ENCODE measurements at places on chromosomes 5 and 9.

GRCh38 chr9:98726735-98727134 lies 18.0 kb upstream of the GABBR2 start:
- DNase-seq: no peak

DNA sequence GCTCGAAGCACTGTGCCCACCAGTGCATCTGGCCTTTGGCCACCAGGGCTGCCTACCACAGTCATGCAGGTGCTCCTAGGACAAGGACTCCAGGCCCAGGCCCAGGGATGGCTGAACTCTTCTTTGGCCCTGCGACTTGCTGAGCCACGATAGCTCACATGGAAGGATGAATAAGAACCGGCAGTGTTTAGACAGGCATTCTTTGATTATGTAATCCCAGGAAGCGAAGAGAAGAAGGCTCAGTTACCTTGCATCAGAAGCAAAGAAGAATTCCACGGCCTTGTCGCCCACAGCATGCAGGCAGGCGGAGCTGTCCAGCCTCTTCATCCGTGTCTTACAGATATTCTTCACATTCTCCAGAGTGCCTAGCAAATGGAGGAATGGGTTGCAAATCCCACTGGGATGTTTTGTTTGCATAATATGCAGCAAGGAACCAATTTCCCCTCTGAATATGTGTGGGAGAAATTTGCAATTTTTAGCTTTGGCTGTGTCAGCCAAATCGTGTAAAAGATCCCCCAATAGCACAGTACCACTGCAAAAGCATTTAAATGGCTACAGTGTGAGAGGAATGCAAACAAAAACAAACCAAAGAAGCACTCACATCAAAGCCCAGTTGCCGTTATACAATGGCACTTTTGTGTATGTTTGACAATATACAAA lies 29.1 kb downstream of the GFPT2 start:
- DNase-seq: no peak

- DNase-seq: peak; percentile 74
These were observed 79.6 kb downstream of the PHAX start for GRCh38 chr5:126680191-126680817.

GRCh38 chr5:180142021-180142765 lies 66.8 kb downstream of the RASGEF1C start:
- DNase-seq: no peak

DNA sequence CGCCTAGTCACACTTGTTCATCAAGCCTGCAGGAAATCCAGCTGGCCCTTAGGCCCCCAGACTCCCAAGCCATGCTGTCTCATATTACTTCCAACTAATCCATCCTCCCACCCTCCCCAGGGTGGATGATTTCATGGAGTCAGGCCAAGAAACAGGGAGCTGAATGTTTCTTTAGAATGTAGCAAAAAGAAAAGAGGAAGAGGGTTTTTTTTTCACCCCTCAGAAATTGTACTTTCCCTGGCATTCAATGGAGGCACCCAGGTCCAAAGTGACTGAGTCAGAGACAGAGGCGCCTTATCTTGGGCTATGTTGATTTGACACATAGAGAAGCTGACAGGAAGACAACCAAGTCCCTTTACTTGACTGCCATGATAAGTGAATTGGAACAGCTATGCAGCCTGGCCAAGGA lies 260.2 kb upstream of the NR4A3 start:
- no peak for DNase-seq

DNA sequence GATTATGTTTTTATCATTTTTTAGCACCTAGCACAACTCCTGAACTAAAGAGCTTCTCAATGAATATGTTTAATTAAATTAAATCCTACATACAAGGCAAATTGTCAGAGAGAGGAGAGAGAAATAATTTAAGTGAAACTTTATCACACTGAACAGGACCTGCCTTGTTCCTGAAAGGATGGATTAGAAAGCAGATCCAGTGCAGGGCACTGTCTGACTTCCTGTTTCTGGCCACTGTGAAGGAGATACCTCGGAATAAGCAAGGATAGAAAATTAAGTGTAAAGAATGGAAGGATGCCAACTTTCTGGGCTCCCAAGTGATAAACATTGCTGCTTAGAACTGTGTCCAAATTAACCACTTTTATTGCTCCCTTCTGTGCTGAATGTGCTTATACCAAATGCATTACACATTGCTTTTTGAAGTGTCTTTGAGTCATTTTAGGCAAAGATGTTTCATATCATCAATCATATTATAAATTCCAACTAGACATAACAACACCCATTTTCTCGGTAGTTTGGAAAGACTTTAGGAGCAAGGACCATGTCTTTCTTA lies 89.1 kb upstream of the SPDL1 start:
- DNase-seq: no peak

DNA sequence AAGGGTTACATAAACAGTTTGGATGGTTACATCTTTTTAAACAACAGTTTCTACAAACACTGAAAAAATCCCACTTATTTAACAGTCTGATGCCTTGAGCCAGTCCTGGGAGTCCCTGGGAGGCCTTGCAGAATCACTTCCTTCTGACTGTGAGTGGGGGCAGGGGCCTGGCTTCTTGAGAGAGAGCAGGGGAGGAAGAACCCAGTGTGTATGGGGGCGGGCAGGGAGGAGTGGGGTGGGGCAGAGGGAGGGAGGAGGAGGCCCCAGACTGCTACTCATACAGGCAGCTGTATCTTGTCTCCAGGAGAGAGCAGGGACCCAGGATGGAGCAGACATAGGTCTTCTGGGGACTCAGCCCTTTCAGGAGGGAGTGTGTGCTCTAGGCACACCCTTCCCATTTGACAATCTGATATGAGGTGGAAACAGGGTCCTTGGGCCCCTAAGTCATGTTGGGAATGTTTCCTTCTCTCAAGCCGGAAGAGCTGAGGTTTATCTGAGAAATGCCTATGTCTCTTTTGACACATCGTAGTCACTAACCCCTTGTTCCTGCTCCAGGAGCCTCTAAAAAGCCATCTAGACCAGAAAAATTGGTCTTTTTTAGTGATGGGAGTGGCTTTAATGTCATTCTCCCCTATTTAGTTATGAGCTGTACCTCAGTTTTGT lies 52.8 kb downstream of the IRF1 start:
- peak; percentile 89 for DNase-seq

DNA sequence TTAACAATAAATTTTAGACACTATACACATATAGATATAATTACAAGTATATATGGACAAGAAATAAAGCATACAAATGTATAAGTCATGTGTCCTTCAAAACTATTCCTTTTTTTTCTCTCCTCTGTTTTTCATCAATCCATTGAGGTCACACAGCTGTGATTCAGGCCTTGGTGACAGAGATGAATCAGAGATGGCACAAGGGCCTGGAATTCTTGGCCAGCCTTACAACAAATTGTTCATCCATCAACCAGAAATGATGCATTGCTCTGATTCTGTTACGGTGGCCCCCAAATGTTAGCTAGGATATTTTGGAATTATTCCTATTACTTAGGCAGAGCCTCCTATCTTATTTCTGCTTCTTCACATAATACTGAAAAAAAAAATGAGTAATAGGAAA lies 108.7 kb upstream of the MPDZ start:
- DNase-seq: no peak

GRCh38 chr5:68304421-68305052 lies 89.0 kb downstream of the PIK3R1 start:
- no peak for DNase-seq

- no peak for DNase-seq
These were observed 61.1 kb downstream of the MTRR start for GRCh38 chr5:7930011-7930410.

DNA sequence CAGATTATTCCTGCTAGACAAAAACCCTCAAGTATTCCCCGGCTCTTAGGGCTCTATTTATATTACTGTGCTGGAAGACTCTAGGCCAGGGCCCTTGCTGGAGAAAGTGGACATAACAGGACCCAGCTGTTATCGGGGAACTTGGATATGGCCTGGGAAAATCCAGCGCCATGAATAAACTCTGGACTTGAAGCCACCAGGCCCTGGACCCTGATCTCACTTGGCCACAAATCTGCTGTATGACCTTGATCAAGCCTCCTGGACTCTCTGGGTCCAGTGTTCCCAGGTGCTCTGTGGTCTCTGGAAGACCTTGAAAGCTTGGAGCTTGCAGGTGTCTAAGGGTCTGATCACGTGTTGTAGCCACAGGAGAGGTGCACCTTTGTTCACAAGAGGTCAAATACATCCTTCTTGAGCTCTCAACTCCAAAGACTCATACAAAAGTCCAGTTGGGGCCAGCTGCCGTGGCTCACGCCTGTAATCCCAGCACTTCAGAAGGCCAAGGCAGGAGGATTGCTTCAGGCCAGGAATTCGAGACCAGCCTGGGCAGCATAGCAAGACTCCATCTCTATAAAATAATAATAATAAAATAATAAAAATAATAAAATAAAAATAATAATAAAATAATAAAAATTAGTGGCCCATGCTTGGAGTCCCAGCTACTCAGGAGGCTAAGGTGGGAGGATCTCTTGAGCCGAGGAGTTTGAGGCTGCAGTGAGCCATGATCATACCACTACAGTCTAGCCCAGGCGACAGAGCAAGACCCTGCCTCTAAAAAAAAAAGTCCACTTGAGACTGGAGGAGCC lies 26.5 kb downstream of the COL27A1 start:
- DNase-seq: no peak

- no peak for DNase-seq
These were observed 1.9 kb downstream of the ENTPD8 start for GRCh38 chr9:137439158-137439714.

DNA sequence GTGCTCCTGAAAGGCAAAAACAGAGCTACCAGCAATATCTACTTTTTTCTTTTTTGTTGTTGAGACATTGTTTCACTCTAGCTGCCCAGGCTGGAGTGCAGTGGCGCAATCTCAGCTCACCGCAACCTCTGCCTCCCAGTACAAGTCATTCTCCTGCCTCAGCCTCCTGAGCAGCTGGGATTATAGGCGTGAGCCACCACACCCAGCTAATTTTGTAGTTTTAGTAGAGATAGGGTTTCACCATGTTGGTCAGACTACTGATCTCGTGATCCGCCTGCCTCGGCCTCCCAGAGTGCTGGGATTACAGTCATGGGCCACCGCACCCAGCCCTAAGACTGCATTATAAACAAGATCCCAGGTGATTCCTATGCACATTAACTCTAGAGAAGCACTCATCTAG lies 17.0 kb downstream of the PLPP1 start:
- DNase-seq: no peak

GRCh38 chr5:143618141-143618540 lies 193.8 kb upstream of the HMHB1 start:
- no peak for DNase-seq

- DNase-seq: no peak
These were observed 63.8 kb upstream of the CCNG1 start for GRCh38 chr5:163373436-163374084.

DNA sequence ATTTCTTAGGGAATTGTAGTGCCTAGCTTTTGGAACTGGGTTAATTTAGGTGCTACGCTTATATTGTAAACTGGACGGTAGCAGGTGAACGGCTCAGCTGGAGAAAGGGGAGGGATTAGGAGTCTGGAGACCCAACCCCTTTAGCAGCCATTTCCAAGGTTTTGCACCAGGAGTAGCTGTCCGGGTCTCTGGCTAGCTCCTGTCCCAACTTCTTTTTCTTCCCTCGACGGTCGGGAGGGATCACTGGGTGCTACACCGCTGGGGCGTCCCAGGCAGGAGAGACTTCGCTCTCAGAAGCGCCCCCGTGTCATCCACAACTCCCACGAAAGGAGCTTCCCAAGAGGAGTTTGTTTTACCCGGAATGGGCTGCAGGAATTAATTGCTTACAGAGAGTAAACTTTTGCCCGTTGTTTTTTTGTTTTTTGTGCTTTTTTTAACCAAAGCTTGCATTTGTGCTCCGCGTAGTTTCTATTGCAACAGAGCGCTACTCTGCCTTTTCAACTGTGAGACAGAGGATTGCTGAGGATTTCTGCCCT lies 1640.9 kb upstream of the C9orf72 start:
- DNase-seq: no peak

DNA sequence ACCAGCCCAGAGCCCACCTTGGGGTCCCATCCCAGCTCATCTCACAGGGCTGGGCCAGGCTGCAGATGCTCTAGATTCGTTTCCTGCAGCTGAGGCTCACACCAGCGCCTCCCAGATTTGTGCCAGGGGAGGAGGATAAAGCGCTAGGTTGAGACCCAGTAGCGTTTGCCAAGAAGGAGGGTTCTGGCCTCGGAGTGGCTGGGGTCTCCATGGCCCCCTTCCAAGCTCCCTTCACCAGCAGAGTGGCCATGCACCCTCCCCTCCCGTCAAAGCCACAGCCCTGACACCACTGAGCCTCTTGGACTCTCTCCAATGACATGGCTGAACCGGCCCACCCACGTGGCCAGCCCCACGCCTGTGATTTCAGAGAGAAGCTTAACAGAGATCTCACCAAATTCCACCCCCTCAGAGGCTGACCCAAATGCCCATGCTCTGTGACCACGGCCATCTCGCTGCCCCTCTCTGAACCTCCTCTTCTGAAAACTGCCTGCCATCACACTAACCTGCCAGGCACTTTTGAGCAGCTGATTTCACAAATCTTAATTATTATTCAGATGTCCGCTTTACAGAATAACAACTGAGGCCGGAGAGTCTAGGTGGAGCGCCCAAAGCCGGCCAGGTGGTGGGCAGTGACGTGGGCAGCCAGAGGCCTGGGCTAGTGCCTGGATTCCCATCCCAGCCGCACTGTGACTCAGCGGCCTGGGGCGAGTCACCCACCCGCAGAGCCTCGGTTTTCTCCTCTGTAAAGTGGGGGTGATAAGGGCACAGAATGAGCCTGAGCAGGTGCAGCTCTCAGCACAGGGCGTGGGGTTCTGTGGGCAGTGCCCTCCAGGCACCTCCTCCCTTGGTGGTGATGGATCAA lies 155.7 kb downstream of the C9orf50 start:
- DNase-seq: no peak

DNA sequence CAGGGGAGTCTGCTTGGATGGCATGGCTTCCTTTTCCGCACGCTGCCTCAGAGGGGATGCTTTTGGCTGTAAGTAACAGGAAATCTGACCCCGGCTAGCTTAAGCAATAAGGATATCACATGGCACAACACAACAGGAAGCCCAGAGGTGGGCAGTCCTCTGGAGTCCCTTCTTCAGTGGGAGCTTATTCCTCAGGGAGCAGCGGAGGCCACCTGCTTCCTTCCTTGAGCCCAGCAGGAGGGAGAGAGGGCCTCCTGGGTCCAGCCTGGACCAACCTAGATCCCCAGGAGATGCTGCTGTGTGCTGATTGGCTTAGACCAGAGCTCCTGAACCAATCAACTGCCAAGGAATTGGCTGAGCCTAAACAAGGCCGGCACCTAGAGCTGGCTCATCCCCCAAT lies 66.3 kb downstream of the C9orf50 start:
- DNase-seq: no peak

GRCh38 chr9:93814077-93814956 lies 140.8 kb downstream of the BARX1 start:
- DNase-seq: no peak

GRCh38 chr5:26009742-26010141 lies 1028.6 kb downstream of the CDH9 start:
- DNase-seq: no peak

GRCh38 chr9:3193791-3194190 lies 332.0 kb downstream of the RFX3 start:
- no peak for DNase-seq

GRCh38 chr9:83937861-83938455 lies 16.7 kb upstream of the KIF27 start:
- peak; percentile 74 for DNase-seq

DNA sequence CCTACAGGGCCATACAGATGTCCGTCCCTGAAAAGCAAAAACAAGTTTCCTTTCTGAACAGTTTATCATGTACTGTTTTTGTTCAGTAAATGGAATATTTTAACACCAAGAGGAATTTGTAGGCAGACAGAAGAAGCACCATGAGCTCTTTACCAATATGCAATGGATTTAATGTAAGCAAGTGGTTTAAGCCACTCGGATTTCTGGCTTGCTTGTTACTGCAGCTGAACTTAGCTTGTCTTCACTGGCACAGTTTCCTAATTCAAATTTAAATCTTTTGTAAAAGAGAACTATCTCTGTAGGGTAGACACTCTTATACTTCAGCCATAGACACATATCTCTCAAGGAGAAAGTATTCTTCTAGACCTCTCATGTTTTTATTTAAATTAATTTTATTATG lies 12.7 kb upstream of the EBF1 start:
- no peak for DNase-seq

Data from GM12865 (cell line).